GM13977 (cell line): ENCODE measurements at places on chromosomes 5 and 9.

GRCh38 chr9:98962181-98962560, 18.5 kb downstream of the COL15A1 start:
- DNase-seq: no peak

GRCh38 chr9:107447834-107448233, 41.7 kb downstream of the KLF4 start:
- no peak for DNase-seq

DNA sequence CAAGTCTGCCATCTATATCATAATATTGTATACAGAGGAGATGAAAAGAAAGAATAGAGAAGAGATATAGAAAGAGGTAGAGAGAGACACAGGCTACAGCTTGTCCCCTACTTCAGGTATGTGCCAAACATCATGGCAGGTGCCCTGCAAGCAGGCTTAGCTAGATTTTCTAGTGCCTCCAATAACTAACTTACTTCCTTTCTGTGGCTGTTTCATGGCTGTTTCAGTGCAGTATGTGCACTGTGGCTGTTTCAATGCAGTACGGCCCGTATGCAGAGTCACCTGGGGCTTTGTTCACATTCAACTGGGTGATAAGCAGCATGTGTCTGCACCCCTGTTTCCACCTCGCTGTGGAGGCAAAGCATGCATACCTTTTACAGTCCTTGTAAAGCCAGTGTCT, 327.2 kb downstream of the NTRK2 start:
- no peak for DNase-seq

DNA sequence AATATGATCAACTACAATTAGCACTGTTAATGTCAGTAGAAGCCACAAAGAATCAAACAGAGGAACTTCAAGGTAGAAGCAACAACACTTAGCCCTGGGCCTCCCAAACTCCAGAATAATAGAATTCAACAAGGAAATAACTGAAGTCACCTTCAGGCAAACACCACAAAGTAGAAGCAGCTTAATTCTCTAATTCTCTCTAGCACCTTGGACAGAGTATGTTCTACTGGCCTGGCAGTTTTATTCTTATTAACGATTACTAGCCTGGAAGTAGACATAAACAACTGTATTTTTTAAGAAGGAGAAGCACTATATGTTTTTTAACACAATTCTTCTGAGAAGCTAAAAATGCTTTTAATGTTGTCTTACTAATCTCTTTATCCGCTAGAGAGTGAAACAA, 911.9 kb downstream of the DTWD2 start:
- no peak for DNase-seq

GRCh38 chr5:35822511-35822910, 34.2 kb upstream of the IL7R start:
- no peak for DNase-seq

GRCh38 chr5:43042626-43043399, 2.7 kb upstream of the ANXA2R start:
- DNase-seq: peak; percentile 61

DNA sequence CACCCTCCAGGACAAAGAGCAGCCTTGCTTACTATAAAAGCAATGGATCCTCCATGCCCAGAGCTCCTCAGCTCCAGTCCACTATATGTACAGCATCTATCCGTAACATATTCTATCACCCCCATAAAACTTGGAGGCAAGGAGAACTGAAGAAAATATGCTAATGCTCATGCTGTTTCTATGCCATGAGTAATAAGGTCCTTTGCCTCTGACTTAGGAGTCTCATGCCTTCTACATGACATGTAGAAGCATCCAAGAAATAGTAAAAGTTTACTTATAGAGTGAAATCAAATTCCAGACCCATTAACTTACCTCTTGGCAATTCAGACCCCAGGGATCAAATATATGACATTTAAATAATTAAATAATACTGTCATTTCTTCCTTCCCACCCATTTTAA, 33.7 kb downstream of the SSBP2 start:
- no peak for DNase-seq

DNA sequence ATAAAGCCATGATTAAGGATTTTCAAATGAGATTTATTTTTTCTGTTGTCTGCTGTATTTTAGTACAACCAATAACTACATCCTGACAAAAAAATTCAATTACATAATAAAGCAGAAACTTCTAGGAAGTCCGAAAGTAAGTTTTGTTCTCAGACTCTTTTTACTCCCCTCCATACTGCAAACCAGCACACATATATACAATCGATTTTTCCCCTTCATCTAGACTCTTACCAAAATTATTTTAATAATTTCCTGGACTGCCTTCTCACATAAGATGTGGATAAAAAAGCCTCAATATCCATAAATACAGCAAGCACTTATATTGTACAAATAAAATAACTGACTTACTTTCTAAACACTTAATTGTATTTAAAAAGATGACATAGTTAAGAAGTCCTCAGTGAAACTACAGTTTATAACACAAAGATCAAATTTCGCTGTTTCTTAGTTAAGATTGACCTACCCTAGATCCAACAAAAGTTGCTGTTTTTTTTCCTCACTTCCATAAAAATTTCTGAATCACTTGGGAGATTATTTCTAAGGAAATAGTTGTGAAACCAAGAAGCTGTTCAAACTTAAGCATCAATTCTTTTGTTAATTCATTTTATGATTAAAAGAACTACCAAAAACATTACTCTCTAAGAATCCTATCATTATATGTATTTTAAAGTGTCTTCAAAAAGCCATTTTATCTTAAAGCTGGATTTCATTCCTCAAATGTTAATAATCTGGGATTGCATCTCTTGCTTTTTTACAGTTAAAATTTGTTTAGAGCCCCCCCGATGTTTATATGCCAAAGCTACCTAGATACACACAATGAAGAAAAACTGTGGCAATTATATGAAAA, 74.7 kb upstream of the IFNE start:
- DNase-seq: no peak

DNA sequence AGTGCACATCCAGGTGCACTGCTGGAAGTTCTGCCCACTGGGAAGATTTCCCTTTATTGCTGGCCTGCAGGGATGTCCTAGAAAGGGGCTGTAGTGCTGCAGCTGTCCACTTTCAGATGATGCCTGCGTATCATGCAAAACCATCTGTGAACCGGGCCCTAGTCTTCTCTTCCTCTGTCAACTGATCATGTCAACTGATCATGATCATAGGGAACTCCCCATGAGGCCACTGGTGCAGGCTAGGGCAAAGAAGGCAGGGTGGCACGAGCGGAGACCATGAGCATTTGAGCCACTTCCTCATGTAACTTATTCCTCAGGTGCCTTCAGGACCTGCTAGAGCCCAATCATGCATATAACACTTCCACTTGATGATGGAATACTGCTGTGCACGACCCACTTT, 4.5 kb upstream of the HSDL2 start:
- DNase-seq: no peak

GRCh38 chr5:166165596-166165995, 2125.8 kb upstream of the WWC1 start:
- no peak for DNase-seq

- no peak for DNase-seq
Measured at GRCh38 chr5:127001621-127002296, 28.6 kb downstream of the MARCHF3 start.

DNA sequence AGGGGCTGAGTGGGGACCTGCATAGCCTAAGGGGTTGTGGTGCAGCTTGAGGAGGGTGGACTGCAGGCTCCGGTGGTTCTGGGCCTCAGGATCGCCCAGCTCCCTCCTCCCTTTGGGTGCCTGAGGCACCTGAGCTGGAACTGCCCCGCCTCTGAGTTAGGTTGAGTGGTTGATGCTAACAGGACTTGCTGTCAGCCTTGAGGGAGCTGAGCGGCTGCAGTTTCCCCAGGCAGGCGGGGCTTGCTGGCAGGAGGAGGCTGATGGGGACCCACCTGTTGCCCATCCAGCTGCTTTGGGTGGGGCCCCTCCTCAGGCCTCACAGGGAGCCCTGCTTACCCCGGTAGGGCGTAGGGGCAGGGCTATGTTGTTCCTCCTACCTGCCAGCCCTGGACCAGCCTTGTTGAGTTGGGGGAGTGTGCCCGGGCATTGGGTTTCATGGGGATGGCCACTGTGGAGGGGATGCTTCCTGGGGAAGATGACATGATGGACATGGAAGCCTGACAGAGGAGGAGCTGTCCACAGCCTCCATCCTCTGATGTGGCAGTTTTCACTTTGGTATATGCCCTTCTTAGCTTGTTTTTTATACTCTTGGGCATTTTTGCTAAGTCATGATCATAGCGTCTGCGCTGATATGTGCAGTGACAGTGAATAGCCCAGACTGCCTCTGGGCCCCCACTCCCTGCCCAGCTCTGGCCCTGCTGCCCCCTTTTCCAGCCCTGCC, 14.3 kb downstream of the WNK2 start:
- no peak for DNase-seq
